ENCODE measurements at places on chromosomes 16 and 17.

- no peak for DNase-seq
These were observed 15.6 kb downstream of the QPRT start for GRCh38 chr16:29694384-29695195.

- DNase-seq = no peak
These were observed 25.6 kb downstream of the GINS2 start for GRCh38 chr16:85662976-85663830.

DNA sequence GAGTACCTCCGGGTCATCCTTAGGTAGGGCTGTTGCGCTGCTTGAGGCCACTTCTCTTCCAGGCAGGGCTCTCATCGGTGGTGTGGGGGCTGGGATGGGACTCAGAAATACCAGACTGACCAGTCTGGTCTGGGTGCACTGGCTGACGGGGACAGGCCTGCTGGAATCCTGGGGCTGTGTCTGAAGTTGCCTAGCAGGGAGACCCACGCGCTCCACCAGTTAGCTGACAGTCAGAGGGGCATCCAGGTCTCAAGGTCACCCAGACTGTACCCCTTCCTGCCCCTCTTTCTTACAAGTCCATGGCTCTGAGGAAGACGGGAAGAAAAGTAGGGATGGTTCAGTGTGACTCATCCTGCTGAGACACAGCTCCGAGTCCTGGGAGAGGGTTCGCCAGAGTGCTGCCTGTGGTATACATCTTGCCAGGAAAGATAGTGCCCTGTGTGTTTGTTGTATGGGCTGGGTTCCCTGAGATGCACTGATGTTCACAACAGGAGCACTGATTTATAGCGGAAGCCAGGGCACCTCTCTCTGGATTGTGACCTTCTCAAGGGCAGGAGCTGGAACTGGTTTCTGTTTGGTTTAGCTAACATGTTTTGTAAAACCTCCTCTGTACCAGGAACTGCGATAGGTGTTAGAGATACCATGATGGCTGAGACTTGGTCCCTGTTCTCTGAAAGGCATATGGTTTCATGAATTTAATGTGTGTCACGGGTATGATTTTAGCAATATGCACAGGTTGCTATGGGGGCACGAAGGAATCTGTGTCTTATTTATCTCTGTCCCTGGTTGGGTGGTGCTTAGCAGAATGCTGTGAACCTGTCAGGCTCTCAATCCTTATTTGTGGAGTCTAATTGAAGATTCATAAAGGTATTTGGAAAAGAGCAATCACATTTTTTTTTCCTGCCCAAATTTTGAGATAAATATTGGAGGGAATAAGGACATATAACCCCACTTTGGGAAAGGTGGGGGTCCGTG lies 97.5 kb downstream of the OR1D5 start:
- no peak for DNase-seq

- peak; percentile 42 for DNase-seq
These were observed 219.1 kb downstream of the STX8 start for GRCh38 chr17:9356488-9356911.

GRCh38 chr16:79931721-79932120 lies 331.2 kb upstream of the MAF start:
- no peak for DNase-seq

DNA sequence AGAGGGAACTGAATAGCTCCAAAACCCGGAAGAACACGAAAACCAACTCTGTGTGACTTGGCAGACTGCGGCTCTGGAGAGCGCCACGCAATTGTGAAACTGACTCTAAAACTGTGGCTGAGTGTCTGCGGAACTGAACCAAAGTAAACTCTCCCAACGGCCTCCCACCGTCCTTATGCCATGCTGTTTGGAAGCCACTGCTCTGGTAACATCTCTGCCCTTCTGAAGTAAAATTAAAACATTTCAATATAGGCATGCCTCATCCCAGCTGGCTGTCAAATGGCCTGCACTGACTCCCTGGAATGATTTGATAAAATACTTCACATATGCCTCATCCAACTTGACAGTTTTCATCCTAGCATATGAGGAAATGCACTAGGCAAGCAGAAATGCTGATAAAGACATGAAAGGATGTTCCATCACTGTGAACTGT lies 70.2 kb downstream of the PARN start:
- DNase-seq = no peak

- no peak for DNase-seq
These were observed 15.3 kb downstream of the CMTM3 start for GRCh38 chr16:66619534-66620428.

DNA sequence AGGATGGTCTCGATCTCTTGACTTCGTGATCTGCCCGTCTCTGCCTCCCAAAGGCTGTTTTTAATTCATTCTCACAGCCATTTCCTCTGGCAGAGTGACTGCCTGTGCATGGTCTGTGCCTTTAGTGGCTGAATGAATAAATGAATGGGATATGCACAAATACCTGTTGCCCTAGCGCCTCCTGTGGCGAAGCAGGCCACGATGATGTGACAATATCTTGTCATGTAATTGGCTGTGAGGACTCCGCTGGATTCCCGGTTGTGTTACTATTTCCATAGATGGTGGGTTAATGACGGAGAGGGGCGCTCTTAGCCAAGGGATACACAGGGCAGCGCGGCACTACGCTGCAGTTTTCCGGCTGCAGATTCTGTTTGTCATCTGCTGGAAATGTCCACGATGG lies 26.8 kb upstream of the ENDOV start:
- no peak for DNase-seq

GRCh38 chr16:22250522-22250921 lies 44.4 kb downstream of the EEF2K start:
- DNase-seq = no peak

DNA sequence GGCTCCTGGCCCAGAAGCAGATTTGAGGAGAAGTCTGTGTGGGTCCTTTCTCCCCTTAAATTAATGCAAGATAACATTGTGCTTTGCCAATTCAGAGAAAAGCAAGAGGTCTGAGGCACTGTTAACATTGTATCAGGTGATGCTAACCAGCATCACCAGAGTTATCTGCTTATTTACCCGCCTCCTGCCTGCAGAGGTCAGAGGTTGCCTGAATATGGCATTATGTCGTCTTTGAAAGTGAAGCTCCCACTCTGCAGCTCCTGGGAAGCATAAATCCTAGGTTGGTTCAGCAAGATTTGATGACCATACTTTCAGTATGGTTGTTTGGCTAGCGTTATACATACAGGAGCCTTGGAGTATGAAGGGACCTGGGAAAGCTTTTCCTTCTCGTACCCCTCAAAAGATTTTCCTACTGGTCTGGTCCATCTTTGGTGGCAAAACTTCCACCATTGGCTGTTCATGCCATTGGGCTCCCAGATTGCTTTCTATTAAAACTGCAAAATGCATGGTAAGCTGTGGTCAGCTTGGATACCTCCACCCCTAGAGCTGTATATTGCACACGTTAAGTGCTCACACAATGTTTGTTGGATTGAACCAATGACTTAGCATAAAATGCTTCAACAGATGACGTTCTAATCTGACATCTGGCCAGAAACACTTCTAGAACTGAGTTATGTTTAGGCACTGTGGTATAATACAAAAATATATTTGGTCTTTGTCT lies 24.1 kb downstream of the CHD9 start:
- no peak for DNase-seq

GRCh38 chr16:21224800-21225199 lies 8.7 kb upstream of the ANKS4B start:
- DNase-seq = no peak

GRCh38 chr17:36592316-36592715 lies 637 bp downstream of the DHRS11 start:
- no peak for DNase-seq

DNA sequence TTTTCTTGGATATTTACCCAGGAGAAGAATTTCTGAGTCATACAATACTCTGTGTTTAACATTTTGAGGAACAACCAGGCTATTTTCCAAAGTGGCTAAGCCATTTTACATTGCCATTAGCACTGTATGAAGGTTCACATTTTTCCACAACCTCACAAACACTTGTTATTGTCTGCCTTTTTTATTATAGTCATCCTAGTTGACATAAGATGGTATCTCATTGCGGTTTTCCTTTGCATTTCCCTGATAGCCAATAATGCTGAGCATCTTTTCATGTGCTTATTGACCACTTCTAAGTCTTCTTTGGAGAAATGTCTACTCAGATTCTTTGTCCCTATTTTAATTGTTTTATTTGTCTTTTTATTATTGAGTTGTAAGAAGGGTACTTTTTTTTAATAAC lies 107.4 kb upstream of the CES5A start:
- no peak for DNase-seq

- DNase-seq = peak; percentile 74
These were observed 105.2 kb downstream of the RPTOR start for GRCh38 chr17:80649672-80650330.

GRCh38 chr16:50209546-50210265 lies 56.6 kb downstream of the TENT4B start:
- DNase-seq = no peak

- peak; percentile 66 for DNase-seq
These were observed 14.2 kb upstream of the RIPOR1 start for GRCh38 chr16:67514382-67514828.

DNA sequence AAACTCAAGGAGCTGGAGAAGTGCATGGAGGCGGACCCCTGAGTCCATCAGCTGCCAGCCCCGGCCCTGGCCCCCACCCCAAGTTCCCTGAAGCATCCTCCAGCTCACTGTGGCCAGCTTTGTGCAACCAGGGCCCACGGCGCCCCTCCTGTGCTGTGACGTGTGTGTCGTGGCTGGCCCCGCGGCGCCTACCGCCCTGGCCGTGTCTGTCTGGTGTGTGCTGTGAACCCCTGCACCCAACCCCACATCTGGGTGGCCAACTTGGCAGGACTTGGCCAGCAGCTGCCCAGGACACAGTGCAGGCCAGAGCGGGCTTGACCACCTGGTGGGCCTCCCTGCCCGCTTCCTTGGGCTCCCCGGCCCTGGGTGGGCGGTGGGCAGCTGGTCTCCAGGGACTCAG lies 3.2 kb downstream of the TSR3 start:
- DNase-seq = no peak

GRCh38 chr16:46765050-46765449 lies 16.9 kb upstream of the MYLK3 start:
- peak; percentile 3 for DNase-seq

DNA sequence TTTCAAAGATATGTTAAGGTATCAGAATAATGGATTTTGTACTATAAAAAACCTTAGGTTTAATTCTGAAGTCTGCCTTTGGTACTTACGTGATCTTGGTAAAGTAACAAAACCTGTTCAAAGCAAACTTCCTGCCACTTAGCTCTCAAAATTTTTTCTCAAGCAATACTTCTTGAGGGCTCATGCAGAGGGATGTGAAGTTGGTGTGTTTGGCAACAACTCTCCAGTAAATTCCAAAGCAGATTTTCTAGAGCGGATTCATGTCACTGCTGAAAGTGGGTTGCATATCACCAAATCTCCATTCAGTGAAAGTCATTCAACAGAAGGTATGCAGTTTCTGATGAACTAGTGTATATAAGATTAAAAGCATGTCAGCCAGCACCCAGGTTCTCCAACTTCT lies 856.7 kb downstream of the CDH8 start:
- DNase-seq = no peak

- no peak for DNase-seq
These were observed 59.3 kb upstream of the MRTFB start for GRCh38 chr16:14011846-14012245.

GRCh38 chr16:27977966-27978365 lies 85.5 kb downstream of the GSG1L start:
- no peak for DNase-seq

DNA sequence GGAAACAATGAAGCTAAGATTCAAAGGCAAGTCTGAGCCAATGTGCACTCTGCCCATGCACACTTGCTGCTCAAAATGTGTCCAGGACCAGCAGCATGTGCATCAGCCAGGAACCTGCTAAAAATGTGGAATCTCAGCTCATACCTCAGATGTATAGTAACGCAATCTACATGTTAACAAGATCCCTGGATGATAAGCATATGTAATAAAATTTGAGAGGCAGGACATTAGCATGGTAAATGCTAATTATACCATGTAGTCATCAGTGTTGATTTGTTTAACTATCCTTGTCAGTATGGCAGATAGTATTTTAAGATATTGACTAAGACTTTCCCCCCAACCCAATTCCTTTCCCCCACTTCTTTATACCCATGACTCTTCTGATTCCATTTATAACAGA lies 379.6 kb downstream of the TOX3 start:
- no peak for DNase-seq

- no peak for DNase-seq
These were observed 78.8 kb upstream of the RPRML start for GRCh38 chr17:47057830-47058229.

DNA sequence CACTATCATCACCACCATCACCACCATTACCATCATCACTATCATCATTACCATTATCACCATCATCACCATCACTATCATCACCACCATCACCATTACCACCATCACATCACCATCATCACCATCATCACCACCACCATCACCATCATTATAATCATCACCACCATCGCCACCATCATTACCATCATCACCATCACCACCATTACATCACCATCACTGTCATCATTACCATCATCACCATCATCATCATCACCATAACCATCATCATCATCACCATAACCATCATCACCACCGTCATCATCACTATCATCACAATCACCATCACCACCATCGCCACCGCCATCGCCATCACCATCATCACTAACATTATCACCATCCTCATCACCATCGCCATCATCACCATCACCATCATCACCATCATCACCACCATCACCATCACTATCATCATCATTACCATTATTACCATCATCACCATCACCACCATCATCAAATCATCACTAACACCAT lies 4.9 kb upstream of the JPH3 start:
- no peak for DNase-seq

- DNase-seq = no peak
These were observed at the start of gene ZFPM1 for GRCh38 chr16:88453217-88453531. TSS of gene ZFPM1 (plus strand) at chr16:88453280. CDS start at chr16:88453639, 359 bp downstream.

GRCh38 chr16:10226987-10227306 lies 44.7 kb upstream of the GRIN2A start:
- DNase-seq = no peak

DNA sequence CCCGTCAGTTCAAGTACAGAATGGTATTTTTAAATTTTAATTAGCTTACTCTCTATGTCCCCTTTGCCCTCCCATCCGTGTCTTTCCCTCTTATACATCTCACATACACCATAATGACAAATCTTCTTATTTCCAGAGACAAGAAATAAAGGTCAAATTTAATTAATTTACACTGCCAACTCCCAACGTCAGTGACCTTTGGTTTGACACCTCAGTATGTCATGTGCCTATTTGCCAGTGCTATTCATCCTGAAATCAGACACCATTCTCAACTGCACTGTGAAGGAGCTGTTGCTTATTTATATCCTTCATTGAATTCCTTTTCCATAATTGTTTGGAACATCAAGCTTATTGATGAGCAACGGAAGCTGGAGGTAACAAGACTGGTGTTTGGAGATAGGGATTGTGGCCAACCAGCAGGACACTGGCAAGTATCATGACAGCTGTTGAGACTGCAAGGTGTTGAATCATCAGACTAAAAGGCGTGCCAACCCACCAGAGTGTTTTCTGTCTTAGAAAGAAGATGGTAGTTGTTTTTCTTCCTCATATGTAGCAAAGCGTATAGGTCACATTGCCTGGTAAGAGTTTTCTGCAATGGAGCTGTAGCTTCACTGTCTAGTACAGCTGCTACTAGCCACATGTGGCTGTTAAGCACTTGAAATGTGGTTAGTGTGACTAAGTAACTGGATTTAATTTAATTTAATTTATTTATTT lies 12.5 kb downstream of the CALCOCO2 start:
- DNase-seq = no peak

Data from hematopoietic multipotent progenitor cell (in vitro differentiated cells).